Right kidney (tissue), 9 donors: ENCODE measurements at places on chromosomes 7 and 10.

DNA sequence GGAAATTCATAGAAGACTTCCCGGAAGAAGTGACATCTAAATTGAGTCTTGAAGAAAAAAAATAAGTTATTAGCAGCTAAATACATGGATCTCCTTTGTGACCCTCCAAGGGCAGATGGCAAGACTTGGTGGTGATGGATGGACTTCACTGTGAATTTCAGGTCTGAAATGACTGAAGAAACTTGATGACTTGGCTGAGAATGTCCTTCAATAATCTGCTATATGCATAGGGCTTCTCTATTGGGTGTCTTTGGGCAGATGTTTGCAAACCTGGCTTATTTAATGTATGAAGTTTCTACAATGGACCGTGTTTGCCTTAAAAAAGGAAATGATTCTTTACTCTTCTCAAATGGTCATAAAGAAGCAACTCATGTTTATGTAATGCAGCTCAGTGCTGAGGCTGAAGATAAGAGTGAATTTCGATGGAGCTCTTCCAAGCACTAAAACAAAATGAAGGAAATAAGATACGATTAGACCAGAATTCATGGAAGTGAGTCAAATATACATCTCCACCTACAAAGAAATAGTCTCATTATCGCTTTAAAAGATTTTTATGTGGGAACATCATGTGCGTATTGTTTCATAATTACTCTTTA lies 116.6 kb upstream of the WDR11 start:
- no peak for DNase-seq

GRCh38 chr7:22445140-22445743 lies 54.7 kb downstream of the STEAP1B start:
- DNase-seq: peak; percentile 78

DNA sequence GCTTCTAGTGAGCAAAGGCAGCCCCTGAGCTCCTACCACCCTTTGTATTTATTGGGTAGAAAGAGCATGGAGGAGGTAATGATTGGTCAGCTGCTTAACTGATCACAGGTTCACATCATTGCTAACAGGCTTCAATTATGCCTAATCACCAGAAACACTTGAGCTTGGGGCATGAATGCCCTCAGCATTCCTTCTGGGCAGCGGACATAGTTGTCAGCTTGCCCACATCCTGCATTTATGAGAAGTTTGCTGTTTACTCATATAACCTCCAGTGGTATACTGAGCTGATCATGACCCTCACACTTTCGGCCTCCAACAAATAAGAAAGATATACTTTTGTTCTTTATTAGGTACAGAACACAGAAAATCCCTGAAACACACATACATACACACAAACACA lies 140.3 kb upstream of the ODAD2 start:
- DNase-seq: no peak

GRCh38 chr10:15842556-15843169 lies 17.6 kb downstream of the MINDY3 start:
- DNase-seq: no peak

DNA sequence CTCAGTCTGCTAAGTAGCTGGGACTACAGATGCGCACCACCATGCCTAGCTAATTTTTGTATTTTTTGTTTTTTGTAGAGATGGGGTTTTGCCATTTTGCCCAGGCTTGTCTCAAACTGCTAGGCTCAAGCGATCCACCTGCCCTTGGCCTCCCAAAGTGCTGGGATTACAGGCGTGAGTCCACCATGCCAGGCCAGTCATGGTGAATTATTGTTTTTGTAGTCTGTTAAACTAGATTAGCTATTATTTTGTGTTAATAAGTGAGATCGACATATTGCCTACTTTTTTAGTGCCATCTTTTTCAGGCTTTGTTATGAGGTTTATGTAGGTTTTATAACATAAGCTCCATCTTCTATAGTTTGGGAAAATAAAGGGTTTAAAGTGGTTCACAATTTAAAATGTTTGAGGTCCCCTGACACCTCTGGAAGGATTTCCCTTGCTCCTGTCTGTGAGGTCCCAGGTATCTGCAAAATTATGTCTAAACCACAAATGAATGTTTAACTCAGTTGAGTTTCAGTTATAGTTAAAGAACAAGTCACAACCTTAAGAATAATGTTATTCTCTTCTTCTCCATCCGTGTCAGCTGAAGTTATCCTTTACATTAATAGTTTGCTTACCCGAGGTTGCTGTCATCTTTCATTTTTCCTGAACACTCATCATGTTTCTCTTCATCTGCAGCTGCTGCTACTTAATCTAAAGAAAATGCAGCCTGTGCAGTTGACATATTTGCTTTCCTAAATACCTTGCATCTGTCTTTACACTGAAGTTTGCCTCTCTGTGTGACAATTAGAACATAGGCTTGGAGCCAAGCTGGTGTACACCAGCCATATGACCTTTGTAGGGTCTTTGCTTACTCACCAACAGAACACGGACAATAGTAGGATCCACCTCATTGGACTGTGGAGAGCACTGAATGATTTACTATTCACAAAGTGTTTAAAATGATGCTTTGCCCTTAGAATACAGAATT lies 8.9 kb upstream of the VSTM4 start:
- DNase-seq: no peak
